ENCODE measurements at places on chromosomes 7 and 10.
A peak's percentile ranks its signal among the peaks of the same experiment; 100 is the strongest.

- DNase-seq, result no peak
These were observed 22.4 kb downstream of the VIPR2 start for GRCh38 chr7:159122276-159122675.

DNA sequence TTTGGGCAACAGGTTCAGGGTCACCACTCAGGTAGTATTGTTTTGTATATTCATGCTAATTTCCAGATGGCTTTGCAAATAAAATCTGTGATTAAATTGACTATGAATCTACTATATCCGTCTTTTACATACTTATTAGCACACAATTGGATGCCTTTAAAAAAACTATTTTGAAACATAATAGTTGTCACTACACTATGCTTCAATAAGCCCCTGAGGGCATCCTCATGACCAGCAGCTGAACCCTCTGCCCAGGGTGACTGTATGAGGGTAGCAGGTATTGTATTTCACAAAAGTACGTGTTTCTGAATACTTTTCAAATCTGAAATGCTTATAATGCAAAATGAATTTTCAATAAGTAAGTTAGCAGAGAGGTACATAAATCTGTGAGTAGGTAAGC lies 97.3 kb downstream of the DNAH11 start:
- no peak for DNase-seq

- no peak for DNase-seq
These were observed 1.2 kb upstream of the MAT1A start for GRCh38 chr10:80290474-80291220.

DNA sequence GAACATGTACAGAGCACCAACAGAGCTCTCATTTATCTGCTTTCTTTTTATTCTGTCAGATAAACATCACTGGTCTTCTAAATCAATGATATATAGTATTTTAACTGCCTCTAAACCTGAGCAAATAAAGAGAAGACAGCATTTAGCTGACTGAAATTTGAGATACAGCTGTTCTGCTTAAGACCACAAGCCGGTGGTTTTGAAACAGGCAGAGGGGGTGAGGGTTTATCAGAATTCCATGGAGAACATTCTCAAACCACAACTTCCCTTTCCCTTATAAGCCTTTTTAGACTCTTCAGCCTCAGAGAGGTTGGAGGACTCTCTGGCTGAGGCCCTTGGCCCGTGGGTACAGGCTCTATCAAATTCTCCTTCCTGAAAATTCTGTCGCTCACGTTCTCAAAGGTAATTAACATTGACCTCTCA lies 87.4 kb upstream of the RSU1 start:
- DNase-seq, result peak; percentile 98

- DNase-seq, result no peak
These were observed 199.8 kb downstream of the FAM107B start for GRCh38 chr10:14574885-14575284.

- DNase-seq, result no peak
These were observed 4.9 kb downstream of the HNRNPF start for GRCh38 chr10:43403911-43404703.

DNA sequence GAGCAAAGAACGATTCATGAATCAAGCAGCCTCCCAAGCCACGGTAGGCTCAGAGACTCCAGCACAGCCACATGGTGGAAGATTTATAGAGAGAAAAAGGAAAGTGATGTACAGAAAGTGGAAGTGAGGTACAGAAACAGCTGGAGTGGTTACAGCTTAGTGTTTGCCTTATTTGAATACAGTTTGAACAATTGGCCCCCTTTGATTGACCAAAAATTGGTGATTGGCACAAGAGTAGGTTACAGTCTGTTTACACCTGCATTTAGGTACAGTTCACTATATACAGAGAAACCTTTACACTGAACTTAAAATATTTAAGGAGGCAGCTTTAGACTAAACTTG lies 136.4 kb upstream of the ASAH2 start:
- no peak for DNase-seq

DNA sequence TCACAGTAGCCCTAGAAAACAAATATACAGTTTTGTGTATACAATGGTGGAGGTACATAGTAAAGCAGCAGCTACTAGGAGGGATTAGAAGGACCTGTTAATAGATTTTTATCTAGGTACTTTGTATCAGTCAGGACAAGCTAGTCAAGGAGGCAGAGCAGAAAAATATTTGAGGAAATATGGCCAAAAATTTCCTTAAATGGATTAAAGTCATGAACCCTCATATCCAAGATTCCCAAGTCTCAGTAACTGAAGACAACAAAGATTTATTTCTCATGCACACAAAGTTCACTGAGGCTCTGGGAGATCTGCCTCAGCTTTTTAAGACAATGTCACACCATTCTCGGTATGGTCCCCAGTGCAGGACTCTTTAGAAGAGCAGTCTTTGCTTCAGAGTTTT lies 28.1 kb upstream of the ARMC3 start:
- no peak for DNase-seq

- peak; percentile 57 for DNase-seq
These were observed 41.1 kb downstream of the ASZ1 start for GRCh38 chr7:117386110-117386706.

GRCh38 chr7:33262476-33262875 lies 133.1 kb downstream of the BBS9 start:
- peak; percentile 11 for DNase-seq

GRCh38 chr10:98039690-98040381 lies 9.4 kb upstream of the CRTAC1 start:
- no peak for DNase-seq

DNA sequence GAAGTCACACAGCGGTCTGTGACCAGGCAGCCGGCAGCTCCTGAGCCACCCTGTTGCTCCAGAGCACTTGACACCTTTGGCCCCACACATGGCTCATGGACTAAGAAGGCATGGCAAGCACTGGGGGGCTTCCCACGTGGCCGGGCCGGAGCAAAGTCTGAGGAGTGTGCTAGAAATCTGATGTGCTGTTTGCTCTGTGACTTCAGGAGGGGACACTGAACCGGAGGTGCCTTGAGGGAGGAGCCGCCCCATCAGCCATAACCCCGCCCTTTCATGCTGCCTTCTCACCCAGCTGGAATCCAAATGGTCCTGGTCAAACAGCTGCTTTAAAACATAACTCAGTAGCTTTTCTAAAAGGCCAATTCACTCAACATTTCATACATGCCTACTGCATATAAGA lies 33.5 kb downstream of the PROSER2 start:
- DNase-seq, result peak; percentile 14
